ENCODE measurements at places on chromosomes 5 and 9.
A peak's percentile ranks its signal among the peaks of the same experiment; 100 is the strongest.

- no peak for DNase-seq
Measured at GRCh38 chr9:83472221-83472665, 66.0 kb downstream of the FRMD3 start.

GRCh38 chr5:132489871-132490483, 596 bp downstream of the IRF1 start:
- DNase-seq: no peak

- DNase-seq: no peak
Measured at GRCh38 chr9:137423514-137424291, 510 bp downstream of the NOXA1 start.

DNA sequence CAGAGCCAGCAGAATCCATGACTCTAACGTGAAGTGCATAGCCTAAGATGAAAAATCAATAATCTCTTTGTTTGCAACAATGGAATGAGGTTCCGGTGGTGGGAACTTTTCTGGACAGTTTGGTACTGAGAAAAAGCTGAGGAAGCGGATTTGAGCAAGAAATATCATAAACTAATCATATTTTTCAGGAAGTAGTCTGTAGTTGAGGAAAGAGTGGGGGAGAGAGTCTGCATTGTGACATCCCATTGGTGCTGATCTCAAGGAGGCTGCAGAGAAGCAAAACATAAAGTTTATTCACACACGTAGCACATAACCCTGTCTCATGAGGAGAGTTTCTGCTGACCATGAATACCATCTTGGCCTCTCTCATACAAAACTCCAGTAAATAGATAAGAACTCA, 15.8 kb upstream of the FCHO2 start:
- DNase-seq: no peak

GRCh38 chr5:136205061-136205702, 12.2 kb upstream of the SMIM32 start:
- DNase-seq: no peak

DNA sequence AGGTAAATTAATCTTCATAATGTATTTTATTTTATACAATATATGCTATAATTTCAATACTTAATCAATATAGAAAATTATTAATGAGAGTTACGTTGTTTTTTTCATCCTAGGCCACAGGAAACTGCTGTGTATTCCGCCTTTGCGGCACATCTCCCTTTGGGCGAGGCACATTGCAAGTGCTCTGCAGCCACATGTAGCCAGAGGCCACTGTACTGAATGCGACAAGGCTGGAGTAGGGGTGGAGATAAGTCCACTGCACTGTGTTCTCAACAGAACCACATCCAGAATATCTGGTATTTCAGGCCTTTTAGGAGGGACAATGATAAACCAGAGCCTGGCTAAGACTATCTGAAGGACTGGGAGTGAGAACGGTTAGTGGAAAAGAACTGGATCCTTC, 134.7 kb downstream of the CRB2 start:
- DNase-seq: no peak

- DNase-seq: peak; percentile 5
Measured at GRCh38 chr5:96614110-96614691, 48.0 kb upstream of the CAST start.

- no peak for DNase-seq
Measured at GRCh38 chr9:93397661-93398373, 53.7 kb upstream of the FAM120A start.

DNA sequence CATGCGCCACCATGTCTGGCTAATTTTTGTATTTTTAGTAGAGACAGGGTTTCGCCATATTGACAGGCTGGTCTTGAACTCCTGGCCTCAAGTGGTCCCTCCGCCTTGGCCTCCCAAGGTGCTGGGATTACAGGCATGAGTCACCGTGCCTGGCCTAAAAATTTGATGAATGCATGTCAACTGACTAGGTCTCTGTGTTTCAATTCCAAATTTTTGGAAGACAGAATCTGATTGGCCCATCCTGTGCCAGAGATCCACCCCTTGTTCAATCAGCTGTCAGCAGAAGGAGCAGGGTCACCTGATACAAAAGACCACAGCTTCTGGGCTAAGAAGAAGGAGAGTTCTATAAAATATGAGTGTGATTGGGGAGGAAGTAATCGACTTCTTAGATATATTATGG, 43.5 kb upstream of the COL15A1 start:
- no peak for DNase-seq

DNA sequence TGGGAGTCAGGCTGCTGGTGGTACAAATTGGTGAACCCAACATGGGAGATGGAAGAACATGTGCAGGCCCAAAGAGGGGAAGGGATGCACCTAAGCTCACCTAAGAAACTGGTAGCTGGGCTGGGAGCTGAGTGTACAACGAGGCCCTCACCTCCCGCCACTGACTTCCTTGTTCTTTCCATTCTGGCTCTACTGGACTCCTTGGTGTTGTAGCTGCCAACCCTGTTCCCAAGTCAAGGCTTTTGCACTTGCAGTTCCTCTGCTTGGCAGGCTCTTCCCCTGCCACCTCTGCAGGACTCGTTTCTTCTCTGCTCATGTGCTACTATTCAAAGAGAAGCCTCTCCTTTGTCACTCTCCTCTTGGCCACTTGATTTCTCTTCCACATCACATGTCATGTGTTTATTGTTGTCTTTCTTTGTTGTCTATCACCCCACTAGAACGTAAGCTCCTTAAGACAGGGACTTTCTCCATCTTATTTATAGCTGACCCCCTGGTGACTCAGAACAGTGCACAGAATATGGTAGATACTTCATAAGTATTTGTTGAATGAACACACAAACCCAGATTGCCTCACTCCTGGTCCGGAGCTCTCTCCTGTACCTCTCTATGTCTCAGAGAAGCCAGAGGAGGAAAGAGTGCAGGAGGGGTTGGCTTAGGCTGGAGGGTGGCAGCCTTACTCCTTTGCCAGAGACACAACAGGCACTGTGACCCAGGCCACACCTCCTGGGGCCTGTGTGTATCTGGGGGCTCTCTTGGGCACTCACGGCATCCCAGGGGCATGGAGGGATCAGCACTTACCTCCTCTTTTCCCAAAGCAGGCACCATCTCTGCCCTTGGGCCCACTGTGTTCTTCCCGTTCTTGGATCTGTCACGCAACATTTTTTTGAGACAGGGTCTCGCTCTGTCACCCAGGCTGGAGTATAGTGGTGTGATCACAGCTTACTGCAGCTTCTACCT, 5.2 kb upstream of the SPINK4 start:
- DNase-seq: no peak

DNA sequence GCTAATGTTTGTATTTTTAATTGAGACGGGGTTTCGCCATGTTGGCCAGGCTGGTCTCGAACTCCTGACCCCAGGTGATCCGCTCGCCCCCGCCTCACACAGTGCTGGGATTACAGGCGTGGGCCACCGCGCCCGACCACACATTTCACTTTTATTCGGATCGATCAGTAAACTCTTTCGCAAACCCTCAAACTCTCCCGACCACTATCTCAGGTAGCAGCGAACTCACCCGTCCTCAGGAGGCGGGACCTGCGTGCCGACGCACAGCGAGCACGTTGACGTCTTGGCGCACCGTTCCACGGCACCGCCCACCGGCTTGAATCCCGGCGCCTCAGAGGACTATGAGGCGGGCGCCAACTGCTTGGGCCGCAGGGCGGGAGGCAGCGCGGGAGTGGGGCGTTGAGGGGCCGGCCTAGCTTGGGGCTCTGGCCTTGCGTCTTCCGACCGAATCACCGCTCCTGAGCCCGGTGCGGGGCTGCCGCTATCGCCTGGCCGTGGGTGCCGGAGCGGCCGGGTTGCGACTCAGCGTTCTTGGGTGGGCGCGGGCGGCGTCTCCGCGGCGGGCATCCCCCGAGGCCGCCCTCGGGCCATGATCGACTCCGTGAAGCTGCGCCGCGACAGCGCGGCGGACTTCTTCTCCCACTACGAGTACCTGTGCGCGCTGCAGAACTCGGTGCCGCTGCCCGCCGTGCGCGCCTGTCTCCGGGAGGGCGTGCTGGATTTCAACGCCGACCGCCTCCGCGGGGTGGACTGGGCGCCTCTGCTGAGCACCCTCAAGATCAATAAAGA, at the start of gene CEP78:
Gene CEP78, plus strand, starts transcription at position 314 of the 789 bp plus-strand sequence. Its CDS starts 276 bp downstream, at position 590.
- peak; percentile 75 for DNase-seq

- peak; percentile 94 for DNase-seq
Measured at GRCh38 chr5:6713274-6714225, at the start of gene TENT4A. TSS of gene TENT4A (plus strand) at chr5:6713432. CDS start at chr5:6713984, 552 bp downstream.

DNA sequence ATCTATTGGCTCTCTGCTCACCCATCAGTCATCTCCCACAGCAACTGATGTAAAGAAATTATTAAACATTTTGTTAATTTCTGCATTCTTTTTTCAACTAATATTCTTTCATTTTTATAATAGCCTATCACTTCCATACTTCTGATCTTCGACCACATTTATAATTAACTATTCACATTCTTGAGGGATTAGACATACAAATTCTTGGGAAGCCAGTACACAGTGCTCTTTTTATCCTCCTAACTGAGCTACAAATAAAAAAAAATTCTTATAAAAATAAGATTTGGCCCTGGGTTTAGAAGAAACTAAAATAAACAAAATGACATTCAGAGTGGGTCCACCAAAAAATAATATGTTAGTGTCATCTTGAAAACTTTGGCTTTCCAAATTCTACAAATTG, 103.7 kb upstream of the ITGA1 start:
- no peak for DNase-seq

DNA sequence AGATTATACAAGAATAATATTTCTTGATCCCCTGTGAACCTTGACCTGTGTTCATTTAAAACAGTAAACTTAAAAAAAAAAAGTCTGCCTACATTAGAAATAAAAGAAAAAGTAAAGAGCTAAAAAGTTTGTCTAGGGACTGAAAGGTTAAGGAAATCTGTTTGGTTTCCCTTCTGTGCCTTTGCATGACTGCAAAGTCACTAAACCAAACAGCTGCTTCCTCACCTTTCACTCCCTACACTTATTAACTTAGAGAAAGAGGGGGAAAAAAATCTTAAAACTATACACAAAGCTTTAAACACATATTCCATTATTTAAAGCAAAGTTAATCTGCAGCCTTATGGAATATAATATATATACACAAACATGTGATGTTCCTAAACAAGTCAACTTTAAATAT, 65.1 kb downstream of the ZFR start:
- no peak for DNase-seq

DNA sequence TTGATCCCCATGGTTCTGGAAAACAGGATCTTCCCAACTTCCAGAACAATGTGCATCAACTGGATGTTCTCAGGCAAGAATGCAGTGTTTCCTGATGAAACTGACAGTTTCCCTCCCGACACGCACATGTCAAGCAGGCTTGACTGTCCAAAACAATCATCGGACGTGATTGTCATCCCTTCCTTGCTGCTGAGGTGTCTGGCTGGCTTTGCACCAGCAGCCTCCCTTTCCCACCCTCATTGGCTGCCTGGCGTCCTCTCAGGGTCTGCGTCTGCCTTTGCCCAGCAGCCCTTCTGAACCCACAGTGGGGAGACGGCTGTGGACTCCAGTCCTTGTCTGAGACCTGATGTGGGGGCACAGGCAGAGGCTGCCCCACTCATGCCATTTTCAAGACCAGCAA, 110.8 kb downstream of the MARCHF3 start:
- no peak for DNase-seq

DNA sequence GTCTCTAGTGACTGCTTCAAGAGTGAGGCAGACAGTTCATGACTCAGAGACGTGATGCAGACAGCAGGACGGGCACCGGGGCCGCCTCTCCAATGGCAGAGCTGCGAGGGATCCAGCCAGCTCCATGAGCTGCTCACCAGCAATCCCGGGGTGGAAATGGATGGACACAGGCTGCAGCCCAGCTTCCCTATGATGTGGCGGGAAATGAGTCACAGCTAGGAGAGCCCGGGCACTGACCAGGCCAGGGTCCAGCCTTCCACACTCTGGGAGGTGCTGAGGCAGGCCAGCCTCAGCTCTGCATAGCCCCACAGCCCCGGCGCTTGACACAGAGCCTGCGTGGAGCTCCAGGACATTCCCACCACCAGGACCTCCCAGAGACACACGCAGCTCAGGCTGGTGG, 244.8 kb upstream of the IRX2 start:
- DNase-seq: no peak

DNA sequence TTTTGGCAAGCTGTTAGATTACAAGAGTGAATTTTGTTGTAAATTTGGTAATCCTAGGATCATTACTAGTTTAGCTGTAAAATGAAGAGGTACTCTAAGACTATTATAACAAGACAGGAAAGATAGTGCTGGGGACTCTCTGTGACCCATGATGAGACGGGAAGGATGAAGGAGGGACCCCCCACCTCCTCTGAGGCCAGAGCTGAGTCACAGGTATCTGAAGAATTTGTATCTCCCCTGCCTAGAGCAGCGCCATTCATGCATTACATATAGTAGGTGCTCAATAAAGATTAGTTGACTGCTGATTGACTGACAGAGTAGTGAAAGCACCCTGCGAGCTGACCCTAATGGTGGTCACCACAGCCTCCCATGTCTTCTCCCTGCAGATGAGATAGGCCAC, 202.8 kb downstream of the SNX18 start:
- no peak for DNase-seq

DNA sequence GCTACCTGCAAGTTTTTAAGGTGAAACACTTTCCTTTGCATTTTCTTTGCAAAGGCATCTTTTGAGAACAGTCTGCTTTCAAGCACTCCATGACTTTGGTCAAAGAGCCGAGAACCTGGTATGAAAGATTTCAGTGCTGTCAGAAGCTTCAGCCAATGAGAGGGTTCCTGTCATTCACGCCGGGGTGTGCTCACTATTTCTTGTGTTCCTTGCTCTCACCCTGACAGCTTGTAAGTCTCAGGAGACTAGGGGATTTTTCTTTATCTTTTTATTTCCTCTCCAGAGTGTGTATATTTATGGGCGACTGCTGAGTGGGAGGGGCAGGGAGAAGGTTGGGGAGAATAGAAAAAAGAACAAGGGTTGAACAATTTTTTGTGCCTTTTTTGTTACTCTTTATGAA, 334.0 kb downstream of the PSAT1 start:
- DNase-seq: no peak

- DNase-seq: no peak
Measured at GRCh38 chr5:65010841-65011240, 242.1 kb downstream of the CWC27 start.

DNA sequence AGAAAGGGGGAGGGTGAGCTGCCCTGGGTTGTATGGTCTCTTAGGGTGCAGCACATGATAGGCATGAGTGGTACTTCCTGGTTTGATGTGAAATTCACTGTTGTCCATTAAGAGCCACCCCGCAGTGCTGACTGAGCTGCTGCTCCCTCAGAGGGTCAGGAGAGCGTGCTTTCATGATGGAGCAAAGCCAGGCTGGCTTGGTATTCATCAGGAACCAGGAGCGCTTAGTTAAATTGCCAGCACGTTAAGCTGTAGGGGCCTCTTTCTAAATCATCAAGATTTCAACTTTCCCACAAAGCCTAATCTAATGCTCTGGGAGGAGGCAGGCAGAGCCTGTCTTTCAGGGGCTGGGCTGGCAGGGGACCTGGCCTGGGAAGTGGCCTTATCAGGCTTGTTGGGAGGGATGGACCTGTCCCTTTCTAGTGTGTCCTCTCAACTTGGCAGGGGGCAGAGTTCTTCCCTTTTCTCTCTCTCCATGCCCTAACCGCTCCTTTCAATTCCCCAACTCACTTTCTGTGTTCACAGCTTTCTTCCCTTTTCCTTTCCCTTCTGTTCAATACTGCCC, 7.9 kb downstream of the CYSTM1 start:
- DNase-seq: no peak

GRCh38 chr9:19469271-19469670, 60.5 kb downstream of the ACER2 start:
- DNase-seq: no peak
